A549 treated with CpdA at 1 μM for 4 hours (cell line): ENCODE measurements at places on chromosomes 13 and 19. TPM values are rescaled to one million over a fixed set of nuclear protein-coding genes. Genes with fewer than 3 reads are reported as not detected.

The KLK15 gene
- total RNA-seq, result not detected in 5 replicates

The FCER2 gene
- total RNA-seq, result not detected in 5 replicates

The ZNF682 gene
- not detected in 5 replicates for total RNA-seq

The C13orf42 gene
- not detected in 5 replicates for total RNA-seq

The CGB3 gene
- 0.09 to 0.44 TPM in 2 of 5 replicates, not detected in the others for total RNA-seq

The RNF17 gene
- not detected in 5 replicates for total RNA-seq

The PBX4 gene
- 1.3 to 1.6 TPM (median 1.4 TPM) in 5 replicates for total RNA-seq

The GADD45GIP1 gene
- total RNA-seq, result 30.1 to 55.5 TPM (median 52.4 TPM) in 5 replicates
